ENCODE measurements at places on chromosomes 2 and 18.

GRCh38 chr2:28437918-28438317 is 45.3 kb downstream of the FOSL2 start:
- DNase-seq = no peak

GRCh38 chr18:5771343-5771742 is 124.0 kb downstream of the TMEM200C start:
- no peak for DNase-seq

DNA sequence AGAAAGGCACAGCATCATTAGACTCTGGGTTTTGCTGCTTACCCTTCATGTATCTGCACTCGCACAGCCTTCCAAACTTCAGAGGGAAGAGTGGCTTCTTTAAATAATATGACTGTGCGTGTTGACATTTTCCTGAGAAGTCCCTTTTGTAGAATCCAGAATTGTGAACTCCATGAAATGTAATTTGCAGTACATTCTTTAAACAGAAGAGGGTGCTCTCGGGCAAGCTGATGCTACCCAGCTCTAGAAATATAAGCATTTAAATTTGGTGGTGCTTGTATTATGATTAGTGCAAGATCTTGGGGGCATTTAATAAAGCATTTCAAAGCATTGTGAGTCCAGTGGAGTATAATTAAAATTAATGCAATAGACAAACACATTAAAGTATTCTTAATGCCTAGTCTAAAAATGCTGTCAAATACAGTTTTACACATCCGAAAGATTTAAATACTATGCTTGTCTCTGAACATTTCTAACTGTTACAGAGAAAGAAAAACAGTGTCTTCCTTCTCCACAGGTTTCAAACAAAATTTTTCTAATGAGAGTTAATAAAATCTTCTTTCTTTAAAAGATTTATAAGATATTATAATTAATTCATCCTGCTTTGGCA is 17.3 kb upstream of the GTF2A1L start:
- peak; percentile 64 for DNase-seq

- DNase-seq = peak; percentile 89
Measured at GRCh38 chr18:77108001-77108692, 24.4 kb downstream of the MBP start.

GRCh38 chr18:66226782-66227181 is 377.1 kb downstream of the CDH19 start:
- DNase-seq = no peak
